ENCODE measurements at places on chromosomes 3 and 15.

- no peak for DNase-seq
These were observed 105.5 kb upstream of the MRPL3 start for GRCh38 chr3:131608296-131608695.

DNA sequence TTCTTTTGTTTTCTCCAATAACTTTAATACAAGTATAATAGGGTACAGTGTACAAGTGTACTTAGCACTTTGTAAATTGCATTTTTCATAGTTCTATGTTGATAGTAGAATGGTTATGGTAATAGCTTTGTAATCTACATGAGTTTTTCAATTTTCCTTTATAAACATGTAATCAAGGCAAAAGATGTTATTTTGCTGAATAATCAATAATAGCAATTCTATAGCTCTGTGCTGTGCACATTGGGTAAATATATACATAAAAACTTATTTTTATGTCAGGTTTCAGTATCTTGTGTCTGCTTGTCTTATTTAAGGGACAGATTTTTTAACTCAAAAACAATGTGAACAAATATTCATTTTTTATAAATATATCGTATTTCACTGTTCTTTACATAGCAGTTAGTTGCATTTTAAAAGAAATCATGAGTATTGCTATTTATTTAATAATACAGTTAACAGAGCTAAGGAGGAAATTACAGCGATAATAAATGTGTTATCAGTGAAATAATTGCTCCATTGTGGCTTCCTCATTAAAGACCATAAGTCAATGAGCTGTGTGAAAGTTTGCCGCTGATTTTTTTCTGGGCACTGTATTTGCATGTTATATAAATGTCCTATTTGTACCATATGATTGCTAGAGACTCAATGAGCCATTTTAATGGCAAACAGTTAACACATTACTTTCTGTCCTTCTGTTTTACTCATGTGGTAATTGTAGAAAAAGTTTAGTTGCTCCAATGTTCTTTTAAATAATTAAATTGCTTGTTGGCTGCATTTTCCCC, 214.6 kb upstream of the STAC start:
- DNase-seq, result no peak

- DNase-seq, result no peak
These were observed 164.5 kb downstream of the XXYLT1 start for GRCh38 chr3:195106418-195106906.

GRCh38 chr3:152519376-152519775, 250.6 kb downstream of the MBNL1 start:
- no peak for DNase-seq

GRCh38 chr15:59176653-59177316, 29.9 kb upstream of the LDHAL6B start:
- no peak for DNase-seq

DNA sequence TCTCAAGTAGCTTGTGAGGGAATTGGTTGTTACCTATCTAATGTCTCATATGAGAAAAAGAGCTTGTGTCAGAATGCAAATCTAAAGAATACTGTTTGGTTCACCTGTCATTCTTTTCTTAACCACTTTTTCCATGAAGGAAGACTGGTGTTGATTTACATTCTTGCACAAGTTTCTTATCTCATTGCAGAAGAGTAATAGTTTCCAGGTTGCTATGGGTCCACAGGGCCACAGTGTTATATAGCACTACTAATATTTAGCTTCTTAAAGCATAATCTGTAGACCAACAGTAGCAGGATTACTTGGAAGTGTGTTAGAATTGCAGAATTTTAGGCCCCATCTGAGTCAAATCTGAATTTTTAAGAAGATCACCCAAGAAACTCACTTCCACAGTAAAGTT, 697.5 kb downstream of the GBE1 start:
- no peak for DNase-seq

- DNase-seq, result no peak
These were observed 41.6 kb downstream of the NANOGP8 start for GRCh38 chr15:35043373-35044095.
